ENCODE measurements at places on chromosomes 5 and 9. TPM values are rescaled to one million over a fixed set of nuclear protein-coding genes. Genes with fewer than 3 reads are reported as not detected.

The SLC4A9 gene
- polyA plus RNA-seq: 0.11 TPM

The IL5 gene
- polyA plus RNA-seq: not detected

The ADAMTS19 gene
- 0.53 TPM for polyA plus RNA-seq

The TMEM252 gene
- not detected for polyA plus RNA-seq

The TAF9 gene
- polyA plus RNA-seq: 506 TPM

All from Purkinje cell (primary cell).